Activated T-cell treated with anti-CD3 and anti-CD28 coated beads, Interleukin-2, amount 50 U/mL, for 72 hours (primary cell): ENCODE measurements at places on chromosomes 12 and 14. TPM values are rescaled to one million over a fixed set of nuclear protein-coding genes. Genes with fewer than 3 reads are reported as not detected.

DNA sequence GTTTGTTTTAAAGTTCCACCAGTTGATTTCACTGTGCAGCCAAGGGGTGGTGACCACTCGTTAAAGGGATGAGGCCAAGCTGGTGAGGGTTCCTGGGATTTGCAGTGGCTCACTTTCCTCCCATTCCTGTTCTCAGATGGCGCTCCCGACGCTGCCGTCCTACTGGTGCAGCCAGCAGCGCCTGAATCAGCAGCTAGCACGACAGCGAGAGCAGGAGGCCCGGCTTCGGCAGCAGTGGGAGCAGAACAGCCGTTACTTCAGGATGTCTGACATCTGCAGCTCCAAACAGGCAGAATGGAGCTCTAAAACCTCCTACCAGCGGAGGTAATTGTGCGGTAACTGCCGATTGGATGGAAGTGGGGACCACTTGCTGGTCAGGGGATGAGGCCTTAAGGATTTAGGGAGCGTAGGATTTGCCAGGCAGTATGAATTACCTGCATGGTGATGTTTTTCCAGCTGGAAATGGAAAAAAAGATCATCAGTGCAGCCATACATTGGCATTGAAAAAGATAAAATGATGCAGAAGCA lies 2.9 kb downstream of the TCHP start:
- peaks cover 10% of the 10 kb centered on the region for H3K36me3 ChIP-seq
- no peak for DNase-seq
- H3K27me3 ChIP-seq: no peaks in the 10 kb centered on the region
- H3K4me3 ChIP-seq: no peak overlapping the region

The SYCP3 gene
- 0.30 TPM for total RNA-seq

- no peak for DNase-seq
- H3K27ac ChIP-seq: no peak overlapping the region
- no peaks in the 10 kb centered on the region for H3K27me3 ChIP-seq
- no peak overlapping the region for H3K4me3 ChIP-seq
- peaks cover 9% of the 10 kb centered on the region for H3K4me1 ChIP-seq
- no peaks in the 10 kb centered on the region for H3K36me3 ChIP-seq
Observed at GRCh38 chr14:75996488-75996887, 10.9 kb downstream of the IFT43 start.

DNA sequence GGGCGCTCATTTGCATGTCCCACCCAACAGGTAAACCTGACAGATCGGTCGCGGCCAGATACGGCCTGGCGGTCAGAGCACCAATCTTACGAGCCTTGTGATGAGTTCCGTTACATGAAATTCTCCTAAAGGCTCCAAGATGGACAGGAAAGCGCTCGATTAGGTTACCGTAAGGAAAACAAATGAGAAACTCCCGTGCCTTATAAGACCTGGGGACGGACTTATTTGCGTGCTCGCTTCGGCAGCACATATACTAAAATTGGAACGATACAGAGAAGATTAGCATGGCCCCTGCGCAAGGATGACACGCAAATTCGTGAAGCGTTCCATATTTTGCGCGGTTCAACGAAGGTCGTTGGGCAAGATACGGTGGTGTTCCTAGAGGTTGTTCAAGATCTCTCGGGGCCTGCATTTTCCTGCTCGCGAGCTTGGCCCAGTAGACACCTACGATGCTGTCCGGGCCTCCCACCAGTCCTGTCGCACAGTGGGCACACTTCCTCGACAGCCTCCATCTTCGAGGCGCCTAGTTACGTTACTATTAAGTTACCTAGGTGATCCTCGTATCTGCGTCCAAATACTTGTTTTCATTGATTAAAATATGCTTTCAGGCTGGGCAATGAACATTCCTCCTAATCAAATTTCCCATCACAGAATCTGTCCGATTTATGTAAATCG lies at the start of gene RNU6-7:
Gene RNU6-7 (plus strand): TSS at position 230 of the 675 bp plus-strand sequence.
- H3K27ac ChIP-seq: peak within 1 kb of the TSS; percentile 96
- peak; percentile 41 for DNase-seq
- peaks cover 6% of the 10 kb centered on the region for H3K27me3 ChIP-seq
- peaks cover 57% of the 10 kb centered on the region for H3K4me1 ChIP-seq

DNA sequence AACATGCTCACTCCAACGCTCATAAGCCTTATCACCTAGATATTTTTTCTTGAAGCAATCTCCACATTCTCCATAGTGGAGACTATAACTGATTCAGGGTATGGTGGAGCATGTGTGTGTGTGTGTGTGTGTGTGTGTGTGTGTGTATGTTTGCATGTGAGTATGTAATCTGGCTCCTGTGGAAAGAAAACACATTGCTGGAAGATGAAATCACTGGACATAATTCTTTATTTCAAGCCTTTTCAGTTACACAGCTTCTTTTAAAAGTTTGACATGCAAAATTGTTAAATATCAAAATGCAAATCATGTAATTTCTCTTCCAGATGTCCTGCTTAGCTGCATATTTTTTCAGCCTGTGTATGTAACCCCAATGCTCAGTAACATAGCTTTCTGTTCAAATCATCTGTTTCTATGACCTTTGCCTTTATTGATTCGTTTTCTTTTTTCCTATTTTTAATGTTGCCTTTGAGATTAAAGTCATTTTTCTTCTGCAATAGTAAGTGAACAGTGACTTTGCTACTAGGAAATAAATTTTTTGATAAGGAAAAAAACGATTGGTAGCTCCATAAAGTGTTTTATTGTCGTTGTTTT lies 80.5 kb upstream of the BTG1 start:
- H3K27ac ChIP-seq: no peak overlapping the region
- no peaks in the 10 kb centered on the region for H3K27me3 ChIP-seq
- no peak for DNase-seq
- H3K4me3 ChIP-seq: no peak overlapping the region
- no peaks in the 10 kb centered on the region for H3K36me3 ChIP-seq
- peaks cover 8% of the 10 kb centered on the region for H3K4me1 ChIP-seq

DNA sequence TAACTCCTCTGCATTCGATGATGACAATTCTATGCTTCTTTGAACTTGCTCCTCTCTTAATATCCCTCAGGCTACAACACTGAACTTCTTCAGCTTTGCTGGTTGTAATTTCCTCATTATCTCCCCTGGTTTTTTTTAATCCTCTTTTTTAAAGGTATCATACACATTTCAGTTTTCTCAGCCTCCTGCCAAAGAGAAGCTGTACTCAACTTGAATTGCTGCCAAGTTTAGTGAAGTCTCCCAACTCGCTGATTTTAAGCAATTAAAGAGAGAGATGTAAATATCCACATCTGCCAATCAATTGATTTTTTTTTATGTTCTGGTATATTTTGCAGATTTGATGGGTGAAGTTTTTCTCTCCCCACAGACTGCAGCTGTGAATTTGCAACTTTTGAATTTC lies 817.8 kb downstream of the GALC start:
- H3K4me3 ChIP-seq: no peak overlapping the region
- H3K4me1 ChIP-seq: no peaks in the 10 kb centered on the region
- H3K36me3 ChIP-seq: no peaks in the 10 kb centered on the region
- no peaks in the 10 kb centered on the region for H3K27me3 ChIP-seq
- H3K27ac ChIP-seq: no peak overlapping the region
- DNase-seq: no peak

DNA sequence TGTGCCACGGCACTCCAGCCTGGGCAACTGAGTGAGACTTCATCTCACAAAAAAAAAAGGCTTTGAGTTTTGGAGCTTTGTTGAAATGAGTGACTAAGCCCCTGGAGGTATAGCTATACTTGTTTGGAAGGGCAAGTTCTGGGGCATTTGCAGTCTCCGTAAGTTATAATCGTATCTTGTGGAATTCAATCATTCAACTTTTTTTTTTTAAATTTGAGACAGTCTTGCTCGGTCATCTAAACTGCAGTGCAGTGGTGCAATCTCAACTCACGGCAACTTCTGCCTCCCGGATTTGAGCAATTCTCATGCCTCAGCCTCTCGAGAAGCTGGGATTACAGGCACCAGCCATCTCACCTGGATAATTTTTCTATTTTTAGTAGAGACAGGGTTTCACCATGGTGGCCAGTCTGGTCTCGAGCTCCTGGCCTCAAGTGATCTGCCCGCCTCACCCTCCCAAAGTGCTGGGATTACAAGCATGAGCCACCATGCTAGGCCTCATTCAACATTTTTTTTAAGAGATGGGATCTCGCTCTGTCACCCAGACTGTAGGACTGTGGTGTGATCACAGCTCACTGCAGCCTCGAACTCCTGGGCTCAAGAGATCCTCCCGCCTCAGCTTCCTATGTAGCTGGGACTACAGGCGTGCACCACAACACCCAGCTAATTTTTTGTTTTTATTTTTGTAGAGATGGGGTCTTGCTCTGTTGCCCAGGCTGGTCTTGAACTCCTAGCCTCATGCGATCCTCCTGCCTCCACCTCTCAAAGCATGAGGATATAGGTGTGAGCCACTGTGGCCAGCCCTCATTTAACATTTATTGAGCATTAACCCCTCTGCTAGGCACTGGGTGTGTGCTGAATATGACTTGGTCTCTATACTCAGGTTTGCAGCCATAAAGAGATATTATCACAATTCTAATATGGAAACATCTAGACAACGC lies 133.7 kb upstream of the MAP1LC3B2 start:
- H3K27ac ChIP-seq: no peak overlapping the region
- H3K36me3 ChIP-seq: no peaks in the 10 kb centered on the region
- H3K27me3 ChIP-seq: no peaks in the 10 kb centered on the region
- no peak overlapping the region for H3K4me3 ChIP-seq
- no peaks in the 10 kb centered on the region for H3K4me1 ChIP-seq

The CMKLR1 gene
- total RNA-seq: not detected

DNA sequence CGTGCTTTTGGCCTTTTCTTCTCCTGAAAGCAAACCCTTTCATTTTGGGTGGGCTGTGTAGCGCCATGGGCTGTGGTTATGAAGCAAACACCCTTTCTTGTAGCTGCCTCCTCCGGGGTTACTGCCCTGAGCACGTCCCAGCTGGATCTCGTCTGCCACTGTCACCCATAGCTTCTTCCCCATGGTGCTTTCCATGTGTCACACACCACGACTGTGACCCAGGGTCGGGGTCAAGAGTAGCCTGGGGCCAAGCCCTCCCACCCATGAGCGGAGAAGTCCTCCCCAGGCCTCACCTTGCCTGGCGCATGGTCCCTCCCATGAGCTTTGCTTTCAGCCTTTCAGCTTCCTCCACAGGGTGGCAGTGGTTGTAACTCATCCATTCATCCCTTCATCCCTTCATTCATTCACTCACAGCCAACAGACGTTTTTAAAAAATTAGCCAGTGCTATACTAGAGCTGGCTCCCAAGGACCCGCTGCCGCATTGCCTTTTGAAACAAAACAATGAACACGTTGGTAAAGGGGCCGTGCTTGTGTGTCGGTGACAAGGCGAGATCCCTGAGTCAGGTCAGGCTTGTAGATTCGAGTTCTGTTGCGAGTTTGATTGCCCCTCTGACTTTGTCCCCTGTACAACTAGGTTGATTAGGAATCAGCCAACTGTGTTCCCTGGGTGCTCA lies 29.5 kb downstream of the MEG3 start:
- no peak overlapping the region for H3K27ac ChIP-seq
- no peaks in the 10 kb centered on the region for H3K36me3 ChIP-seq
- H3K4me1 ChIP-seq: no peaks in the 10 kb centered on the region
- H3K4me3 ChIP-seq: no peak overlapping the region
- DNase-seq: no peak

DNA sequence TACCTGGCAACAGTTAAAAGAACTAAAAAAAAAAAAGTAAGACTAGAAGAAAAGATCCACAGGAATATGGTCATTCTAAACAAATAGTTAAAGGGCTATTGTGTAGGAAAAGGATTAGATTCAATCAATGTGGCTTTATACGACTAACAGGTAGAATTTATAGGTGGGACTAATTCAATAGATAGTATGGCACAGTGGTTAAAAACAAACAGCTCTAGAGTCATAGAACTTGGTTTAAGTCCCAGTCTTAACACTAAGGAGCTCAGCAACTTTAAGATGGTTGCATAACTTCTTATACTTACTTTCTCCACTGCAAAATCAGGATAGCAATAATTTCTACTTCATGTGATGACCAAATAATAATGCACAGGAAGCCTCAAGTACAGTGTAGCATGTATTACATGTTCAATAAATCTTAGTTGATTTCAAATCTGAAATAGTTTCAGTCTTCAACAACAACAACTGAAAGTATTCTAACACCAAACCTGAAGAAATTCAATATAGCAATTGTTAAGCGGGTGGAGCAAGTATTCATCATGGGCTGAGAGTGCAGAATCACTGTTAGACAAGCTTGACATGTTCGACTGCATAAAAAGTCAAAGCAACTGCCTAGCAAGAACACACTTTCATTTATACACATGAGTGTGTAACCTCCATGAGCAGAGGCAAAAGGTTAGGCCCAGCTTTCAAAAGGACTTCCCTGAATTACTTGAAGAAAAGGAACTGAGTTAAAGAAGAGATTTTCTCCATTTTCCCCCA lies 50.4 kb downstream of the ITPR2 start:
- peaks cover 10% of the 10 kb centered on the region for H3K4me1 ChIP-seq
- no peak overlapping the region for H3K27ac ChIP-seq
- no peak for DNase-seq
- H3K36me3 ChIP-seq: peaks cover 32% of the 10 kb centered on the region
- no peak overlapping the region for H3K4me3 ChIP-seq
- no peaks in the 10 kb centered on the region for H3K27me3 ChIP-seq

DNA sequence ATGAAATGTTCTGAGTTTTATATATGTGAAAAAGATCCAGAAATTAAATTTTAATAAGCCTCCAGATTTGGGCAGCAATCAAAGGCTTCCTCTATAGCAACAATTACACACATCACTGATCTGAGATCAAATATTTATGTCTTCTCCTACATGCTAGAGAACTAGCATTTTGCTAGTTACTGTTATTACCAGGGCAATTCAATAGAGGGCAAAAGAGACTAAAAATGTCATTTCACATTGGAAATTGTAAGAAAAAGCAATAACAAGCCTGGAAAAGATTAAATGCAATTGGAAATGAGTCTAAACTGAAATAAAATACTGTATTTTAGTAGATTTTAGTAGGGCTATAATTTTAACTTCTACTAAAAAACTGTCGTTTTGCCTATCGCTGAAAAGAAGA lies 32.6 kb upstream of the ANO6 start:
- DNase-seq: no peak
- no peak overlapping the region for H3K4me3 ChIP-seq
- no peaks in the 10 kb centered on the region for H3K27me3 ChIP-seq
- peaks cover 11% of the 10 kb centered on the region for H3K36me3 ChIP-seq

DNA sequence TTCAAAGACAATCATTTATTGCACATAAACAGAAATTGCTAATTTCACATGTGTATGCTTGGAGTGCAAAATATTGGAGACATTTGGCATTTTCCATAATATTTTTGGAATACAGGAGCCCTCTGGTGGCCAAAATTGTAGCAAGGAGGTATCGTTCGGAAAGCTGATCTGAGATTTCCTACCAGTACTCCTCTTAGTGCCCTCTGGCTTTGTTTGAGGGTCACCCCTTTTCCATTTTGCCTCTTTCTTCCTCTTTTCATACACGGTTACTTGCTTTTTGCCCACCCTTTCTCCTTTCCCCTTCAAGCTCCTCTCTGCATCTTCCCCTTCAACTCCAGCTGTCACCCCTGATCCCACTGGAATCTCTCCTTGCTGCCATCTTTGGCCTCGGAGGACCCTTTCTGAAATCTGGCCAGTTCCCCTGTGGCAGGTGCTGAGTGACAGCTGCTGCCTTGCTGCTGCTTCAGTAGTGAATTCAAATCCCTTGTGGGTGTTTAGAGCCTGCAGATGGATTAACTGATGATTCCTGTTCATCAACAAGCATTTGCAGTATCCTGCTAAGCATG lies 164.6 kb upstream of the PARP11 start:
- no peaks in the 10 kb centered on the region for H3K36me3 ChIP-seq
- DNase-seq: no peak
- H3K4me3 ChIP-seq: no peak overlapping the region
- no peaks in the 10 kb centered on the region for H3K27me3 ChIP-seq
- H3K4me1 ChIP-seq: no peaks in the 10 kb centered on the region
- no peak overlapping the region for H3K27ac ChIP-seq

GRCh38 chr14:76268047-76268431 lies 107.9 kb upstream of the ESRRB start:
- H3K4me3 ChIP-seq: no peak overlapping the region
- no peaks in the 10 kb centered on the region for H3K4me1 ChIP-seq
- H3K36me3 ChIP-seq: no peaks in the 10 kb centered on the region
- H3K27ac ChIP-seq: no peak overlapping the region

The ESRRB gene
- 0.36 TPM for total RNA-seq
